ENCODE measurements at places on chromosomes 11 and 22. TPM values are rescaled to one million over a fixed set of nuclear protein-coding genes. Genes with fewer than 3 reads are reported as not detected.

Gene PANX3
- not detected for total RNA-seq

DNA sequence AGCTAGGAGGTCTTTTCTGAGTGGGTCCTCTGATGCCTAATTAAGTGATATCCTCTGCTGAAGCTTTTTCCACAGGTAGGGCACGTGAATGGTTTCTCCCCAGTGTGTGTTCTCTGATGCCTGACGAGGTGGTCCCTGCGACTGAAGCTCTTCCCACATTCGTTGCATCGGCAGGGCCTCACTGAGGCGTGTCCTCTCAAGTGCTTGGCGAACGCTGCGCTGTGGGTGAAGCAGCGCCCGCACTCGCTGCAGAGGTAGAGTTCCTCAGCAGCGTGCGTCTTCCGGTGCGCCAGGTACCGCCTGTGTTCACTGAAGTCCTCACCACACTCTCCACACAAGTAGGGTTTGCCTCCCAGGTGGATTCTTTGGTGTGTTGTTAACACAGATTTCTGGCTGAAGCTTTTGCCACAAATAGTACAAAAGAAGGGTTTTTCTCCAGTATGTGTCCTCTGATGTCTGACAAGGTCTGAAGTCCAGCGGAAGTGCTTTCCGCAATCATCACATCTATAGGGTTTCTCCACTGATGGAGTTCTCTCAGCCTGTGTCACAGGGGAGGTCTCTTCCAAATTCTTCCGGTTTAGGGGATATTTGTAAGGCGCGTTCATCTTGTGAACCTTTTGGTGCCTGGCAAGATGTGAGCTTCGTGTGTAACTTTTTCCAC, 15.3 kb downstream of the ZNF202 start:
- H3K27me3 ChIP-seq = no peaks in the 10 kb centered on the region
- H3K36me3 ChIP-seq = no peaks in the 10 kb centered on the region
- H3K4me1 ChIP-seq = no peaks in the 10 kb centered on the region
- H3K4me3 ChIP-seq = no peak overlapping the region

DNA sequence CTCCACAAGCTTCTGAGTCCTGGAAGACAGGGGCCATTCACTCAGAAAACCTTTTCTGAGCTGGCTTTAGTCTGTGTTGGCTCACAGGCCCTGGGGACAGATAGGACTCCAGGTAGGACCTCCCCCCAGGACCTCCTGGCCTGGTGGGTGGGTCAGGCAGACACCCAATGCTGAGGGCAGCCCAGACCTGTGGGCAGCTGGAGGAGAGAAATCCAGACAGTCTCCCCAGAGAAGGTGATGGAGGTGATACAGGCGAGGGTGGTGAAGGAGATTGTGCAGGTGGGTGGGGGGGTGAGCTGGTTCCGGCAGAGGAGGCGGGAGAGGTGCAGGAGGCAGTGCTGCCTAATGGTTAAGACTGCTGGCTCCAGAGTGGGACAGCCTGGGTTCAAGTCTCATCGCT, 15.6 kb downstream of the LRRC32 start:
- peak overlapping the region; percentile 61 for H3K27ac ChIP-seq
- H3K4me3 ChIP-seq = no peak overlapping the region
- H3K27me3 ChIP-seq = no peaks in the 10 kb centered on the region
- DNase-seq = no peak
- H3K36me3 ChIP-seq = no peaks in the 10 kb centered on the region

Gene HEPHL1
- not detected for total RNA-seq

- H3K4me3 ChIP-seq = no peak overlapping the region
- peak overlapping the region; percentile 1 for H3K27ac ChIP-seq
- no peaks in the 10 kb centered on the region for H3K36me3 ChIP-seq
- DNase-seq = no peak
- H3K4me1 ChIP-seq = peaks cover 7% of the 10 kb centered on the region
Measured at GRCh38 chr22:33785283-33785968, 134.8 kb downstream of the LARGE1 start.

All from uterus (tissue), 4 donors.